ENCODE measurements at places on chromosomes 2 and 18.

DNA sequence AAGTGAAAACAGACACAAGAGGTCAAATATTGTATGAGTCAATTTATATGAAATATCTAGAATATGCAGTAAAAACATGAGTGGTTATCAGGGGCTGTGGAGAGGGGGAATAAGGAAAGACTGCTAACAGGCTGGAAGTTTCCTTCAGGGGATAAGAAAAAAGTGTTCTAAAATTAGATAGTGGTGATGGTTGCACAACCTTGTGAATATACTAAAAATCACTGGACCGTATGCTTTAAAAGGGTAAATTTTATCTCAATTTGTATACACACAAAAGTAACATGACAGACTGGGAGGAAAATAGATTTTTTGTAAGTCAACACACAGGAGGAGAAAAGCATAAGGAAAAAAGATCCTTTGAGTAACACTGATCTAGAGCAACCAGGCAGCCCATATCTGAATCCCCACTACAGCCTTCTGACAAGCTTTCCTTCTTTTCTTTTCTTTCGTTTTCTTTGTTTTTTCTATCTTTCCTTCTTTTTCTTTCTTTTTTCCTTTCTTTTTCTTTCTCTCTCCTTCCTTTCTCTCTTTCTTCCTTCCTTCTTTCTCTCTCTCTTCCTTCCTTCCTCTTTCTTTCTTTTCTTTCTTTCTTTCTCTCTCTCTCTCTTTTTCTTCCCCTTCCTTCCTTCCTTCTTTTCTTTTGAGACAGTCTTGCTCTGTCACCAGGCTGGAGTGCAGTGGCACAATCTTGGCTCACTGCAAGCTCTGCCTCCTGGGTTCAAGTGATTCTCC lies 95.4 kb downstream of the AAK1 start:
- peak; percentile 20 for DNase-seq

DNA sequence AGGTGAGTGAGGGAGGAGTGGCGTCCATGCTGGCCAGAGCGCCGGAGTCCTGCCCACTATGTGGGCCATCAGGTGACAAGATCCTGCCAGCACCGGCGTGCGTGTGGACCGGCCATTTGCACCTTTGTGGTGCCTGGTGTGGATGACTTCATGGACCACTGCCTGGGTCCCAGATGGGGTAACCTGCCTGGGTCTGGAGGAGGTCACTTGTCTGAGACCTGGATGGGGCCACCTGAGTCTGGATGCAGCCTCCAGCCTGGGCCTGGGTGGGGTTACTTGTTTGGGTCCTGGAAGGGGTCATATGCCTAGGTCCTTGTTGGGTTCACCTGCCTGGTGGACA lies 299.6 kb downstream of the NDUFA10 start:
- no peak for DNase-seq

GRCh38 chr2:217247476-217247875 lies 387.6 kb upstream of the TNP1 start:
- DNase-seq = no peak

GRCh38 chr18:42780171-42780570 lies 335.3 kb downstream of the RIT2 start:
- DNase-seq = no peak

- peak; percentile 41 for DNase-seq
Measured at GRCh38 chr18:2641638-2642037, 13.9 kb upstream of the SMCHD1 start.

- peak; percentile 91 for DNase-seq
Measured at GRCh38 chr18:22551536-22552151, 133.9 kb upstream of the CTAGE1 start.

- no peak for DNase-seq
Measured at GRCh38 chr18:58952858-58953257, 88.2 kb downstream of the ZNF532 start.

DNA sequence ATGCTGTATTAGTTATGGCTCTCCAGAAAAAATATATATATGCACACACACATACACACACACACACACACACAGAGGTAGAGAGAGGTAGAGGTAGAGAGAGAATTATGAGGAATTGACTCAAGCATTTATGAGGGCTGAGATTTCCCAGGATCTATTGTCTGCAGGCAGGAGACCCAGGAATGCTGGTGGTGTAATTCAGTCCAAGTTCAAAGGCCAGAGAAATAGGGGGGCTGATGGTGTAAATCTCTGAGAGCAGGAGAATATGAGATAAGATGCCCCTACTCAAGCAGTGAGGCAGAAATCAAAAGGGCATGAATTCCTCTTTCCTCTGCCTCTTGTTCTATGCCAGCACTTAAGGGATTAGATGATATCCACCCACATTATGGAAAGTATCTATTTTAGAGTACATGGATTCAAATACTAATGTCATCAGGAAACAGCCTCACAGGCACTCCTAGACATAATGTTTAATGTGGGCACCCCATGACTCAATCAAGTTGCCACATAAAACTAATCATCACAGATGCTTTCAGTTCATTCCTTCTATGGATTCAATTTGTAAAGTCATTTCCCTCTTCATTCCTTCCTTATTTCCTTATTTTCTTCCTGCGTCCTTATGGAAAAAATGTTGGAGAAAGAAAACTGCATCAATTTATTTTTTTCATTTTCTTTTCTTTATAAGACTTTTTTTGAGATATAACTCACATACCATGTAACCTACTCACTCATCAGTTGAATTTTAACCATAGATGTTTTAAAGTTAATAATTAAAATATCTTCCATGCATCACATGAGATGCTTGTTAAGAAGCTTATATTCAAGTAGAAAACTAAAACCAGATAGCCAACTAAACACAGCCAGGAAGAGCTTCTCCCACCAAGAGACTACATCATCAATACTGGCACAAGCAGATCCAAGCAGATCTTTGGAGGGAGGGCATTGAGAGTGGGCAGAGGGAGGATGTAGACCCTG lies 406.2 kb downstream of the MBD2 start:
- DNase-seq = no peak

DNA sequence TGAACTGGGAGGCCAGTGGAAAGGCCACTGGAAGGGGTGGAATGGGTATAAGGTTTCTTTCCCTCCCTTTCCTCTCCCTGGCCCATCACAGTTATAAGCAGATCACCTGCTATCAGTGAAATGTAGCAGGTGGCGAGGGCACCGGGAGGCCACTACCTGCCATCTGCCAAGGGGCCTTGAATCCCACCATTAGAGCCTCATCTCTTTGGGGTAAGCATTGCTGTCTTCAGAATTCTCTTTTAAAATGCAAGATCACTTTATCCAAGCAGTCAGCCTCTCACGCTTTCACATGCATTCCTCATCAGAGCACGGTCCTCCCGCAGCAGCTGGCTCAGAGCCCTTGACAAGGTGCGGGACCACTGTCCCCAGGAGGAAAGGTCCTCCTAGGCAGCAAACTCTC lies 268.5 kb downstream of the CELF4 start:
- DNase-seq = no peak

GRCh38 chr2:143720095-143720664 lies 591.0 kb downstream of the ARHGAP15 start:
- DNase-seq = no peak

GRCh38 chr18:66124394-66124793 lies 373.6 kb downstream of the CDH7 start:
- DNase-seq = no peak

- DNase-seq = peak; percentile 63
Measured at GRCh38 chr2:162677476-162677875, 161.1 kb downstream of the KCNH7 start.

- peak; percentile 43 for DNase-seq
Measured at GRCh38 chr2:237222601-237223041, 136.9 kb downstream of the COPS8 start.

- peak; percentile 73 for DNase-seq
Measured at GRCh38 chr18:68263481-68263880, 451.4 kb downstream of the TMX3 start.

DNA sequence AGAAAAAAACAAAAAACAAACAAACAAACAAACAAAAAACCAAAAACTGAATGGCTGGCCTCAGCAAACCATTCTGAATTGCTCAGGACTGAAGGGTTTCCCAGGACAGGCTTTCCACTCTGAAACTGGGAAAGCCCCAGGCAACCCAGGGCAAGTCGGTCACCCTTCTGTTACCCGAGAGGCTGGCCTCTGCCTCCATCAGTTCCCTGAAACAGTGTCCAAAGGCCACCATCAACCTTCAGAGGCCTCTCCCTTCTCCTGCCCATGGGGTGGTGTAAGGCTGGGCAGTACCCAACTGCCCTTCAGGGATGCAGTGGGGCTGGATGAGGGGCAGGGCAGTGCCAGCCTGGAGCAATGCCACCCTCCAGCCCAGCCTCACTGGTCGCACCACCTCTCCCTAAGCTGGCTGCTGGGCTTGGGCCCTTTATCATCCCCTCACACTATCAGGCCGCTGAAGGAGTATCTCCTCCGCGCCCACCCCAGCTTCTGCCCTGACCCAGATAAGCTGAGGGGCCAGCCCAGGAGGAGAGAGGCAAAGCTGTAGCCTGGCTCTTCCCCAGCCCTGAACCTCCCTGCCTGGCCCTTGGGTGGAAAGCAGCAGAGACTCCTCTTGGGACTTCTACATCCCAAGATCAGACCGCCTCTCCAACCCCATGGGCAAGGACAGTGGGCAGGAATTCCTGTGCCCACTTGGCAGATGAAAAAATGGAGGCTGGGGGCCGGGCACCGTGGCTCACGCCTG lies 35.9 kb downstream of the ZFP36L2 start:
- DNase-seq = no peak
